ENCODE measurements at places on chromosomes 2 and 18. TPM values are rescaled to one million over a fixed set of nuclear protein-coding genes. Genes with fewer than 3 reads are reported as not detected.

STAT4 gene
- 0.40 TPM for total RNA-seq

CFAP221 gene
- not detected for total RNA-seq

XPO1 gene
- total RNA-seq, result 155 TPM

FANCL gene
- total RNA-seq, result 8.9 TPM

CHRNG gene
- not detected for total RNA-seq

- DNase-seq, result no peak
These were observed 15.0 kb upstream of the NTSR2 start for GRCh38 chr2:11684894-11685460.

- DNase-seq, result no peak
These were observed 62.1 kb downstream of the LRRFIP1 start for GRCh38 chr2:237689336-237690131.

DNA sequence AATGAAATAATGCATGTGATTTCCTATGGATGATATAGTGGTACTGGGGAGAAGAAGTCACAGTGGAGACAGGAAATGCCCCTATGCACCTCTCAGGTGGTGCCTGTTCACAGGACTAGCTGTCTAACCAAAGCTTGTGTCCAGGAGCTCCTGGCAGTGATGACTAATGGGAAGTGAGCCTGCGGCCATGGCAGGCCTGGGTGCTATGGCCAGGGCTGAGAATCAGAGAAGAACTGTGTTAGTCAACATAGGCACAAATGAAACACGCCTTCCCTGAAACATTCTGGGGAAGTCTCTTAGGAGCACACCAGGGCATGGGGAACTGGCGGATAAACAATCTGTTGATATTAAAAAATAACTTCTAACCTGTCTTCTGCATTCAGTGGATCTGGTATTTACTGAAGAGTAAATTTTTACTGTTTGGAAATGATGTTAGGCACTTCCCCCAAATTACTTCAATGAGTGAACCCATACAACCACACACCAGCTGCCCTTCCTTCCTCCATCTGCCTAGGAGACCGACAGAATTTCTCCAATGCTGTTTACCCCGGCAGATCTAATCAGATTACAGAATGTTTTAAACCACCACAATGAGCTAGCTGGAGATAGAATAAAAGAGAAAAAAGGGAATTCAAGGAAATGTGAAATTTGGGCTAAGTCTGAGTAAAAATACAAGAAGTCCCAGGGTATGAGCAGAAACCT is 67.4 kb downstream of the MEP1B start:
- DNase-seq, result no peak

DNA sequence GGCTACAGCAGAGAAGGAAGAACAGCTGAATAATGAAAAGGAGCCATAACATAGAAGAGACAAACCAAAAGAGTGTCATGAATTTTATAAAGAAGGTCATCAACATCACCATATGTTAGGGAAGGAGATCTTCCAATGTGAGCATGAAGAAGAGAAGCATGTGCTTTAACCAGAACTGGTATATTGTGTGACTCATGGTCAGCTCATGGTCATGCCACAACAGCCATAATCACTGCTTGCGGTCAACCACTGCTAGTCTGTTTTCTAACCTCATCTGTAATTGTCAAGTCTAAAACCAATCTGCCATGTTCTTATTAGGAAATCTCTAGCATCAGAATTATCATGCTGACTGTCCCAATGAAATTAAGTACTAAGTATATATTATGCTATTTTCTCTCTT is 204.1 kb upstream of the VRK2 start:
- DNase-seq, result no peak

GRCh38 chr2:105747991-105748390 is 3.3 kb downstream of the NCK2 start:
- DNase-seq, result no peak

GRCh38 chr2:71426721-71427120 is 26.6 kb upstream of the DYSF start:
- DNase-seq, result no peak

GRCh38 chr2:113217455-113218282 is 43.9 kb downstream of the PSD4 start:
- DNase-seq, result peak; percentile 59

GRCh38 chr18:25446972-25447371 is 95.0 kb upstream of the ZNF521 start:
- no peak for DNase-seq

- no peak for DNase-seq
These were observed 40.9 kb upstream of the MBP start for GRCh38 chr18:77173275-77174030.

GRCh38 chr2:194750926-194751325 is 906.1 kb upstream of the SLC39A10 start:
- DNase-seq, result no peak

DNA sequence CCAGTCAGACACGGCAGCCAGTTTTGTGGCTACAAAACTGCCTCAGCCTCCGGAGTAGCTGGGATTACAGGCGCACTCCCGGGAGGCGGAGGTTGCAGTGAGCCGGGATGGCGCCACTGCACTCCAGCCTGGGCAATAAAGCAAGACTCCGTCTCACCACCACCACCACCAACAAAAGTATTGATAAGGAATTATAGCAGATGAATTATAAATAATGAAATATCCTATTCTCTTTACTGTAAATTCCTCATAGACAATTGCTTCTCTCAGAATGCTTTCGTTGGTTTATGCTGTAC is 1.4 kb upstream of the FAM161A start:
- DNase-seq, result no peak

DNA sequence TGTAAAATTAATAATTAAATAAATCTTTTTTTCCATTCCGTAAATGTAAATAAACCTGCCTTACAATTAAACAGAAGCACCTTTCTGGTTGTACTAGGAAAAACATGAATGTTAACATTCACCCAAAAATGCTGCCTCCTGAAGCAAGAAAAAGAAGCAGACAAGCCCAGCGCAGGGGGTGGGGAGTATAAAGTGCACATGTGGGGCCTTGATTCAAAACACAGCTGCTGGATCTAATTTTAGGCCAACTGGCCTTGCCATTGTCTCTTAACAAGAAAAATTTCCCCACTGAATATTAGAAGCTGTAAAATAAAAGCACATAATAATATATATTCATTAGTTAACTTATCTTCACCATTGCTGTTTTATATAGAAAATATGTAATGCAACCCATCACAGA is 28.3 kb downstream of the TCF4 start:
- no peak for DNase-seq

GRCh38 chr2:132884705-132885104 is 214.7 kb upstream of the LYPD1 start:
- DNase-seq, result no peak

- no peak for DNase-seq
These were observed 43.9 kb downstream of the TBC1D8 start for GRCh38 chr2:101107241-101107640.

- no peak for DNase-seq
These were observed 220.6 kb upstream of the COPS8 start for GRCh38 chr2:236865052-236865451.

GRCh38 chr2:85810371-85811179 is 56.8 kb downstream of the ATOH8 start:
- no peak for DNase-seq

DNA sequence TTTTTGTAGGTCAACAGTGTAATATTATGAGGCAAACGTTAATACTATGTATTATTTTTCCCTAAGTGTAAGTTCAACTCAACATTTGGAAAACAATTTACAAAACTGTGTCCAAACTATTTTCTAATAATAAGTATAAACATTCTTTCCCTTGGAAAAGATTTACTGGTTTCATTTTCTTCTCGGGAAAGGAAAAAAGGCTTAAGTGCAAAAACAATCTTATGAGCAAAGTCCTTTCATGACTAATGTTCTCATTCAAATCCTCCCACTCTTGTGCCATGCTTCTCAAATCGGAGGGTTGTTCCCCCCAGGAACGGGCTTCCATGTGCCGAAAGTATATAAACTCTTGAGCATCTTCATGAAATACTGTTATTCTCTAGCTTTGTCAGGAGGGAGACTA is 19.8 kb upstream of the L3MBTL4 start:
- no peak for DNase-seq

- DNase-seq, result no peak
These were observed 45.7 kb downstream of the HDAC4 start for GRCh38 chr2:239355139-239355538.

DNA sequence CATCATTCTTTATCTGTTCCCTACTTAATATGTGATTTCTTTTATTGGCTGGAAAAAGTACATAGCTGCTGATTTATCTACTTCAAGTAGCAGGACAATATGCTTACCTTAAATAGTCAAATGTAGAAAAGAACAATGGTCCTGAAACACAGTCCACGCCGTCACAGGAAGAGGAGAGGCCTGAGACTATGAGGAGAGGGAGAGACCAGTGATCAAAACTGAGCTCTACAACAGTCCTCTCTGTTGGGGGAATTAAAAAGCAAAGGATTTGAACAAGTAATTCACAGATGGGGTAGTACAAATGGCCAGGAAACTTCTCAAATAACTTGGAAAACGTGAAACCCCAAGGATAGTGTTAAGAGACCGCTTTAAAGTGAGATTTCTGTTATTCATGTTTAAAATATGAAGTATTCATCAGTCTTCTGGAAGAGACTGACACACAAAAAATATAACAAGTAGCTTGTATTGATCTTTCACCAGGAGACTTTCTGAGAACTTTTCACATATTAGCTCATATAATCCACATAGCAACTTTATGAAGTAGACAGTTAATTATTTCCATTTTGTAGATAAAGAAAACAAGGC is 20.2 kb downstream of the SCYGR8 start:
- DNase-seq, result peak; percentile 26

DNA sequence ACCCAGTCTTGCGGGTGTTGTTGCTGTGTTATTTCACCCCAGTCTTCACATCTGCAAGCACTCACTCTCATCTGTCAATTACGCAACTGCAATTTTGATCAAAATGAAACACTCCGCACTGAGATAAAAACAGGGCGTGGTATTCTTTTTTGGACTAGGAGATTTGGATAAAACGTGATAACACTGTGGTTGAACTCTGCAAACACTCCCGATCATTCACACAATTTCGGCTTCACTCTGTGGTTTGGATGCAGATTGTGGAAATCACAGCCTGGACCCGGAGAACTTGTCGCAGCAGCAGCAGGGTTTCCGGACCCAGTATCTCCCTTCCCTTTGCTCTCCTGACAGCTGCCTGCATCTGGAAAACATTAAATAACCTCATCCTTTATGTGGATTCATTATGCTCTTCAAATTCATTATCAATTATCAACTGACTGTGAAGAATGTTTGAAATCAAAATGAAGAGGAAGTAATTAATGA is 49.4 kb upstream of the APCDD1 start:
- DNase-seq, result no peak

DNA sequence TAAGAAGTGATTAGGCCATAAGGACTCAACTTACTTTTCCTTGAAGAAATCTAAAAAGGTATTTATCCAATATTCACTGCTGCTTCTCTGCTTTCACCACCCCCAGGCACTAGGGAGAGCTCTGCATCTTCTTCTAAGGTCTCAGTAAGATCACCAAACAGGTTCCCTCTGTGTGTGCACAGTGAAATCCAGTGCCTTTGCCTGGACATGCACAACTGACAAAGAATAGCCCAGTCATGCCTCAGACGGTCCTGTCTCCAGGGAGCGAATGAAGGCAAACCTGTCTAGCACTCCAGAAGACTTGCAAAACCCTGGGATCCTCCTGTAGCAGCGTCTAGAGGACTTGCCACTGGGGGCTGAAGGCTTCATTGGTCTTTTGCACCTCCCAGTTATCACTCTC is 344.5 kb upstream of the LRATD1 start:
- no peak for DNase-seq
